NCI-H1417 (cell line): ENCODE measurements at places on chromosomes 5 and 9.

- DNase-seq = no peak
These were observed 32.0 kb upstream of the ADAM19 start for GRCh38 chr5:157607371-157608161.

DNA sequence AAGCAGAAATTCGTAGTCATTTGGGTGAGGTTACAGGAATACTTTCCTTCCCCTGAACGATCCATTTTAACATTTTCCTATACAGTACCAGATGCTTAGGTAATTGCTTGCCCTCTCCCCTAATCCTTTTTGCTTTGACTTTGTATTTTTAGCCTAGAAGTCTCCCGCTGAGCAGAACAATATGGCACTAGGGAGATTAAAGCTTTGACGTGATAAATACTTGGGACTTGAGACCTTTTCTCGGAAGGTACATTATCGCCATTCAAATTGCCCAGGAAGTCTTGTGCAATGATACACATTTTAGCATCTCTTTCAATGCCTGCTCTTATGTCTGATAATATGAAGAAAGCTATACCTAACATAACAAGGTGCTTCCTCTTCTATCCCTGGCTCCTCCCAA lies 22.9 kb upstream of the SPATA31C2 start:
- no peak for DNase-seq

DNA sequence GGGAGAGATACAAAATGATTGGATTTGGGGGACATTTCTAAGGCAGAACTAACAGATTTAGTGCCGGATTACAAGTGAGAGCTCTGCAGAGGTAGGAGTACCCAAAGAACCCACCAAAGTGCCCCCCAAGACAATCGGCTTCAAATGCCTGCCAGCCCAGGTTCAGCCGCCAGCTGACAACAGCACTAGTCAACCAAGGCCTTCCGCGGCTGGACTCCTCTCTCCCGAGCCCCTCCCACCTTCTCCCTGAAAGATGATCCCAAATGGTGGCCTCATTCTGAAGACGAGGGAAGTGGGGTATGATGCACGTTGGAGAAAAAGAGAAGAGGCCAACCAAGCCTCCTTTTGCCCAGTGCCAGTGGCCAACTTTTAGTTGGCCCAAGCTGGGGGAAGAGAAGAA lies 210.4 kb upstream of the SLC30A5 start:
- DNase-seq = no peak

GRCh38 chr5:180600554-180601041 lies 9.3 kb upstream of the SCGB3A1 start:
- DNase-seq = no peak

GRCh38 chr9:130694205-130694604 lies 625 bp downstream of the EXOSC2 start:
- no peak for DNase-seq

DNA sequence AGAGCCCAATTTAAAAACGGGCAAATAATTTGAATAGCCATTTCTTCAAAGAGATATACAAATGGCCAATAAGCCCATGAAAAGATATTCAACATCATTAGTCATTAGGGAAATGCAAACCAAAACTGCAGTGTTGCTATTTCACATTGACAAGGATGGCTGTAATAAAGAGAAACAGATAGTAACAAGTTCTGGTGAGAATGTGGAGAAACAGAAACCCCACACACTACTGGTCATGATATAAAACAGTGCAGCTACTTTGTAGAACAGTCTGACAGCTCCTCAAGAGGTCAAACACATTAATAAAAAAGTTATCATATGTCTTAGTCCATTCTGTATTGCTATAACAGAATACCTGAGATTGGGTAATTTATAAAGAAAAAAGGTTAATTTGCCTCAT lies 237.0 kb upstream of the GRAMD2B start:
- DNase-seq = no peak

- DNase-seq = peak; percentile 68
These were observed 48.8 kb downstream of the FANCC start for GRCh38 chr9:95268681-95269080.

GRCh38 chr9:136657974-136658848 lies 4.5 kb upstream of the EGFL7 start:
- peak; percentile 48 for DNase-seq

- DNase-seq = peak; percentile 58
These were observed 291.2 kb downstream of the IRX1 start for GRCh38 chr5:3886524-3887451.

DNA sequence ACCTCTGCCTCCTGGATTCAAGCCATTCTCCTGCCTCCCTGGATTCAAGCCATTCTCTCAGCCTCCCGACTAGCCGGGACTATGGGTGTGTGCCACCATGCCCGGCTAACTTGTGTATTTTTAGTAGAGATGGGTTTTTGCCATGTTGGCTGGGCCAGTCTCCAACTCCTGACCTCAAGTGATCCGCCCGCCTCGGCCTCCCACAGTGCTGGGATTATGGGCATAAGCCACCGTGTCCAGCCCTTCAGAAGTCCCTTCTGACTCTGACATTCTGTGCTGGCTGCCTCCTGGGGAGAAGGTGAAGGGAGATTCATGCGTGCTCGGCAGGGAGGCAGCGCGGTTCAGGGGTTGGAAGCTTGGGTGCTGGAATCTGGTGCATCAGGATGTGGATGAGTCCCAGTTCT lies 28.8 kb downstream of the PRRX2 start:
- DNase-seq = no peak

- no peak for DNase-seq
These were observed 1244.1 kb upstream of the ACO1 start for GRCh38 chr9:31140316-31140715.

DNA sequence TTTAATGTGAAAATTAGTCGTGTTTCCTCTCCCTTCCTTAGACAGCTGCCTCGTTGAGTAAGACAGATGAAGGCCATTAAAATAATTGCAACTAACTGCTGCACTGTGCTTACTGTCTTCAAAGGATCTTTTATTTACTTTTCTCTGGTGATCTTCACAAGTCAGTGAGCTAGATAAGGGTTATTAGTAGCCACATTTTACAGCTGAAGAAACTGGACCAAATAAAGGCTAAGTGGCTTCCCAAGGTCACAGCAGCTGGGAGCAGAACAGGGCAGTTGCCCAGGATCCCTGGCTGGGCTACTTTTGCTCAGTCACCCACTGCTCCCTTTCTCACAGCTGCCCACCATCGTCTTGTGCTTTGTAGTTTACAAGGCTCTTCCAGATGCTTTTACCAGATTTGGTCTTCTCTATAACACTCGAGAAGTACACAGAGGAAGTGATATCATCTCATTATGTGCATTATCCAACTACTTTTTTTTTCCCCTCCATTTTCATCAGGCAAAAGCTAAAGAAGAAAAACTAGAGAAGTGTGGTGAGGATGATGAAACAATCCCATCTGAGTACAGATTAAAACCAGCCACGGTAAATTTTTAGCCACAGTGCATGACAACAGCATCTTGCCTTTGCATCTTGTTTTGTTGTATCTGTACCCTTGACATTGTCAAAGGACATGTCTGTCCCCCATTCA lies 61.8 kb downstream of the ERAP1 start:
- DNase-seq = peak; percentile 23

- no peak for DNase-seq
These were observed 44.4 kb upstream of the ABCA1 start for GRCh38 chr9:104972242-104972866.

DNA sequence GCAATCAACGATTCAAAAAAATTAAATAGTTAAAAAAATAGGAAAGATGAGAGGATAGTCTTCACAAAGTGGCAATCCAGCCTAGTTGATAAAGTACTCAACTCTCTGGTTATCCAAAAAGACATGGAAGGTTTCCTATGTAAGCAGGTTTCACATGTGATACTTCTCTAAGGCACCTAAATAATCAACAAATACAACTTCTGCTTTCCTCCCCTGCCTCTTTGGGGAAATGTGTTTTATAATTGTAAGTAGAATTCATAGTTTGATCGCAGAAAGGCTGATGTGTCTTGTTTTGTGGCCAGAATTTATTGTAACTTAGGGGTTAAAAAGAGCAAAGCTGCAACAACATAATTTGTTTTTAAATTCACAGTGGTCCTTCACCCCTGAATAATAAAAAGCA lies 855.5 kb upstream of the DMAC1 start:
- no peak for DNase-seq

DNA sequence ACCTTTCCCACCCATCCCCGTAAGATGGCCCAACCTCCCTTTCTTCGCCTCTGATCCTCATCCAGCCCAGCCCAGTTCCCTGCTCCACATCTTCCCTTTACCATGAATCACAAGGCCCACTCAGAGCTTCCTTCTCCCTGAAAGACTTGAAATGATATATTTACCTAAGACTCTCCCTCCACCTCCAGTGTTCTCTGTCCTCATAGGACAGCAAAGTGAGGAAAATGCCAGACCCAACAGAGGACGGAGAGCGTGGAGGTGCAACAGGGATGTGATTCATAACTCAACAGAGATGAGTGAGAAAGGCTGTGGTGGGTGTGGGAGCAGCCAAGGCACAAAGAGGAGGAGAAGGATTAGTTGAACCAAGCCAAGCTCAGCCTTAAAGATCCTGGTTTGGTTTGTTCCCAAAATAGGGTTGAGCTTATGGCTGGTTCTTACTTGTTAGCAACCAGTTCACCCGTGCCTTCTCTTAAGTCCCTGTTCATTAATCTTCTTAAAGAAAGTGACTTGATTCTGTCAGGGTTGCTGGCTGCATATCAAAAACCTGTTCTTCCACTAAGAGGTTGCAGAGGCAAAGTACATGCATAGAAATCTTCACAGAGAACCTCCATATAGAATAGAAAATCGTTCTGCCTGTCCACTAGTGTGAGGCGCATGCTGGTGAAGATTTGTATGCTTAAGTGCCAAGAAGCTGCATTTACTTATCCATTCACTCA lies 183.2 kb downstream of the ACTL7B start:
- DNase-seq = no peak

GRCh38 chr9:22288661-22289060 lies 158.0 kb upstream of the DMRTA1 start:
- DNase-seq = no peak

DNA sequence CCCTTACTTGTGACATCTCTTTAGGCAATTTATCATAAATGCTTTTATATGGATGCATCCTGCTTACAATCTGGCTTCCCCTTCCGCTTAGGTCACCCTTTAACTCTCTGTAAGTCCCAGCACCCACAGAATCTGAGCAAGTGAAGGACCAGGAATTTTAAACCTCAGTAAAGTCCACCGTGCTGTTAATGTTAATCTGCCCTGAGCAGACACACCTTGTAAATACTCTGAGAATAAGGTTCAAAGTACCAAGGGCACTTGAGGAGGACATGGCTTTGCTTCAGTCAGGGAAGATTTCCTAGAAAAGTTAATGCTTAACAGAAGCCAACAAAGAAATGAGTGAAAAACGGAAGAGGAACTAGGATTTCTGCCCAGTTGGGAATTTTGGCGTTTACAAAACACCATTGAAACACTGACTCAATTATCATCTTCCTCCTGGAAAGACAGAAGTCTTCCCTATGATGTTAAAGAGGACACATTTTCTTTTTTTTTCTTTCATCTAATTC lies 26.4 kb upstream of the TTC39B start:
- DNase-seq = no peak

GRCh38 chr9:76045221-76045620 lies 154.7 kb downstream of the PCSK5 start:
- no peak for DNase-seq

GRCh38 chr5:28648108-28648507 lies 1609.7 kb upstream of the CDH9 start:
- no peak for DNase-seq

GRCh38 chr5:59380350-59380951 lies 513.1 kb downstream of the PDE4D start:
- DNase-seq = peak; percentile 76

- DNase-seq = no peak
These were observed 188.3 kb downstream of the GRIA1 start for GRCh38 chr5:153678617-153679329.

- no peak for DNase-seq
These were observed 446.2 kb upstream of the RIOK2 start for GRCh38 chr5:97629276-97629675.
